ENCODE measurements at places on chromosomes 7 and 10.

DNA sequence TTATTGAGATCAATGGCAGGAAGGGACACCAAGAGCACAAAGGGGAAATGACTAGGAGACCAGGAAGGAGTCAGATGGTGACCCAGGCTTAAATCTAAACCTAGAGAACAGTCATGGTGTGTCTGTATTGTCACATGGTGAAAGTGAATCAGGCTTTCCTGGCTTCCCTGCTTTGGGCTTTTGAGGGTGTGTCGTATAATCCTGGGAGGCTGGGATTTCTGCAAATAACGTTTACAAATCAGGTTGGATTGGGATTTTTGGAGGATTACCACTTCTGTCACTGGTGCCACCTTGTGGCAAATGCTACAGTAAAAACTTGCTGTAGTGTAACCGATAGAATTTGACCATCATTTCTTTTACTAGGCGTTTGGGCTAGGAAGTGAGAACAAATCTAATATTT is 502.6 kb downstream of the NRG3 start:
- DNase-seq = peak; percentile 33

- DNase-seq = no peak
Observed at GRCh38 chr10:72146559-72147323, 58.4 kb upstream of the SPOCK2 start.

DNA sequence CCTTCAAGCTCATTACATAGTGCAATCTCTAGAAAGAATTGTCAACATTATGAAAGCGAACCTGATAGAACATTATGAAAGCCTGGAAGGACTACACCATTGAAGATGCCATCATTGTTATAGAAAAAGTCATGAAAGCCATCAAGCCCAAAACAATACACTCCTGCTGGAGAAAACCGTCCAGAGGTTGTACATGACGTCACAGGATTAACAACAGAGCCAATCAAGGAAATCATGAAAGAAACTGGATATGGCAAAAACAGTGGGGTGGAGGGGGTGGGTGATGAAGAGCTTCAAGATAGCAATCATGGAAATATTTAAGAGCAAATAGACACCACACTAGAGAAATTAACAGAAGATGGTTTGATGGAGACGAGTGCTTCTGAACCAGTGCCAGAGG is 45.7 kb downstream of the TOMM7 start:
- no peak for DNase-seq

DNA sequence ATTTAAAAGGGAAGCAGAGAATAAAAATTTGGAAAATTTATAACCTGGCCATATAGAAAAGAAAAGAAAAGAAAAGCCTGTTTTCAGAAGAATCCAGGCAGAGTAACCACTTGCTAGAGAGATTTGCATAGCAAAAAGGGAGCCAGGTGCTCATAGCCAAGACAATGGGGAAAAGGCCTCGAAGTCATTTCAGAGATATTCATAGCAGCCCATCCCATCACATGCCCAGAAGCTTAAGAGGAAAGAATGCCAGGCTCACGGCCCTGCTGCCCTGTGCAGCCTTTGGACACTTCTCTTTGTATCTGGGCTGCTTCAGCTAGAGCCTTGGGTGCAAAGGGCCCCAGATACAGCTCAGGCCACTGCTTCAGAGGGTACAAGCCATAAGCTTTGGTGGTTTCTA is 159.8 kb downstream of the CCDC7 start:
- DNase-seq = no peak

DNA sequence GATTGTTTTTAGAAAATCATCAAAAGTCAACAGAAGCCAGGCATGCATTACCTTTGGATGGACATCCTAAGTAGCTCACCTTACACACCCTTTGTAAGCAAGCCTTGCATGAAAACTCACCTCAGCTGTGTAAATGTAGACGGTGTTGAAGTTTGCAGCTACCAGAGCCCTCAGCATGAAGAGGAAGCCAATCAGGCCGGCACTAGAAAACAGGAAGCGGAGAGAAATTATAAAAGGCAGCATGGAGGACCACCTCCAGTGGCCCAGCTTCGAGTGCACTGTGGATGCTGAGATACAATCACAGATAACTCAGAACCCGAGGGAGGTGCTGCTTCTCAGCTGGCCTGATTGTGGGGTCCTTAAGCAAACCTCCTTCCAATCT is 75.3 kb downstream of the SVOPL start:
- no peak for DNase-seq

GRCh38 chr7:5514440-5515035 is 90.9 kb upstream of the TNRC18 start:
- DNase-seq = no peak

DNA sequence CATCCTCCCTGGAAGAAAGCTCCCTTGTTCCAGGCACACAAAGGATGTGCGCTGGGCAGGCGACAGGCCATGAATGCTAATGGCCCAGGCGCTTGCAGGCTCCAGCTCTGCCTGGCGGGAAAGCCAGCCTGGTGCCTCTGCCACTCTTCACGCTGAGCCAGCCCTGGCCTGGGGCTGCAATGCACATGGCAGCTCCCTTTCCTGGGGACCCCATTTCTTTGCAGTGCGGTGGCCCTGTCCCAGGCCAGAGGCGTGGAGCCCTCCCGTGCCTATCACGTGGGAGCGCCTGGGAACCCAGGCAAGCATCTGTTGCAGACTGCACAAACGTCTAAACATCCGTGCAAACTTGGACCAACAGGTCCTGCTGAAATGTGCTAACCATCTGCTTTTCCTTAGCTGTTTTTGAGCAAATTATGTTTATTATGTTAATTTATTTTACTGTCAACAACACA is 152.1 kb upstream of the LYZL2 start:
- DNase-seq = peak; percentile 20

GRCh38 chr7:15715435-15715834 is 29.0 kb upstream of the MEOX2 start:
- DNase-seq = no peak
